ENCODE measurements at places on chromosomes 5 and 9.

DNA sequence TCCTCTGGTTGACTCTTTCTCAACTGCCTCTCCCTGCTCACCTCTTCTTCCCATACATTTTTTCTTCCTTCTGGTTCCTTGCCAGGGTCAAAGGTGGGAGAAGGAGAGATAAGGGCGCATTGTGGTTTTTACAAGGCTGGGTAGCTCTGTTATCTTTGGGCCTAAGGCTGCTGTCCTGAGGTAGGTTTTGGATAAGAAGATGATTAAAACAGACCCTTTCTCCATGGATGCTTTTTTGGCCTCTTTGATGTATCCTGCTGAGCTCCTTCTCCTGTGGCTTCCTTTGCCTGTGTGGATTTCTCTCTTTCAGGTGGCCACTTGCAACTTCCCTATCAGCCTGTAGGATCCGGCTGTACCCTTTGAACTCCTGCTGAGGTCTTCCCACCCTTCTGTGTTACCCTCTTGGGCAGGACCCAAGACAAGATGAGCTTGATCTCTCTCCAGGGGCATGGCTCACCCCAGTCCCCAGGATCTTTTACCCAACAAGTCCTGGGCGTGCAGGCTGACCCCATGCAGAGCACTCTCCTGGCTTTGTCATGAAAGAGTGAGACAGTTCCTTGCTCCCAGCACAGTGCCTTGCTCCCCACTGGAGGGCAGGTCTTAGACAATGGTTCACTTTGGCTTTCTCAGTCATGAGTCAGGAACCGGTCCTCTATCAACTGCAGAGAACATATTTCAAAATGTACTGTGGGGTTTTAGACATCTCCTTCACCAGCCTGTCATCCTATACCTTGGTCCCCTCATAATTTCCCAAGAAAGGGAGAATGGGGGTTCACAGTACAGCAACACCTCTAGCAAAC, 197.9 kb downstream of the TLE4 start:
- no peak for DNase-seq

DNA sequence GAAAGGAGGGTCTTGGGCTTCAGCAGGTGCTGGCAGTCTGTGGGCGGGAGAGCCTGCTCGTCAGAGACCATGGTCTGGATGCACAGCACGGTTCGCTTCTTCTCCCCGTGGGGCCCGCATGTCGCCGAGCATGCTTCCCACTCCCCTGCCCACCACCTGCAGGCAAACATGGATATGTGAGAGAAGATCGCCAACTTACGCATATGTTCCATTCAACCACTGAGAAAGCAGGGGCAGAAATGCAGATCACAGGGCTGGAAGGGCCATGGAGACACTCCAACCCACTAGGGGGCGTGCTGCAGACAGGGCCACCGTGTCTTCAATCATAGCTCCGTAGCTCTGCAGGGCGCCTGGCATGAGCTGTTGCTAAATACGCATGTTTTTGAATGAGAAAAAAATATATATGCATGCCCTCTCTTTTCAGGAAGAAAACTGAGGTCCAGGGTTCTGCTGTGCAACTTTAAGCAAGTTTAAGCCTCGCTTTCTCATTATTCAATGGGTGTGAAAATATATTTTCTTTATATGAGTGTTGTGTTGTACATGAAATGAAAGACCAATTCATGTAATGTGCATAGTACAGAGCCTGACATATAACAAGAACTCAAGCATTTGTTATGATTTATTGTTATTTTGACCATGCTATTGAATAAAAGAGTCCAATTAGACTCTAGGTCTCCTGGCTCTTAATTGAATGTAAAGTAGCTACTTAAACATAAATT, 148.0 kb downstream of the TARS1 start:
- DNase-seq: peak; percentile 4

- DNase-seq: no peak
These were observed 40.0 kb downstream of the AMBP start for GRCh38 chr9:114037961-114038723.

DNA sequence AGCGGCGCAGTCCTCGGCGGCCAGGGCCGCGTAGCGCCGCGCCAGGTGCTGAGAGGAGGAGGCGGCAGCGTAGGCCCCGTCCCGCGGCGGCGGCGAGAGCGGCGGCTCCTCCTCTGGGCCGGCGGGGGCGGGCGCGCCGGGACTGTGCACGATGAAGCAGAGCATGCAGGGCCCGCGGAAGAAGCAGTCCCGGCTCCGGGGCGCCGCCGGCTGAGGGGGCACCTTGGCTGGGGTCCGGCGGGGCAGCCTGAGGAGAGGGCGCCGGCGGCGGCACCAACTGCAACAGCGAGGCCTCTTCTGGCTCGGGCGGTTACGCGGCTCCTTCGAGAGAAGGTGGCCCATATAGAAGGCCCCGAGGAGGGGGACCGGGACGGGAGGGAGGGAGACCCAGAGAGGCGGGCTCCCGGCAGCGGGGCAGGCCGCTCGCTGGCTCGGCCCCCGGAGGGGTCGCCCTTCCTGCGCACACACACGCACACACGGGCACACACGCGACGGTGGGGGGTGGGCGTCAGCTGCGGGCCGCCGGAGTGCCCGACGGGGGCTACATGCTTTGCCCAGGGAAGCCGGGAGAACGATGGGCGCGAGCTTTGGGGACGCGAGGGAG, 446 bp downstream of the FBXL17 start:
- DNase-seq: peak; percentile 86

DNA sequence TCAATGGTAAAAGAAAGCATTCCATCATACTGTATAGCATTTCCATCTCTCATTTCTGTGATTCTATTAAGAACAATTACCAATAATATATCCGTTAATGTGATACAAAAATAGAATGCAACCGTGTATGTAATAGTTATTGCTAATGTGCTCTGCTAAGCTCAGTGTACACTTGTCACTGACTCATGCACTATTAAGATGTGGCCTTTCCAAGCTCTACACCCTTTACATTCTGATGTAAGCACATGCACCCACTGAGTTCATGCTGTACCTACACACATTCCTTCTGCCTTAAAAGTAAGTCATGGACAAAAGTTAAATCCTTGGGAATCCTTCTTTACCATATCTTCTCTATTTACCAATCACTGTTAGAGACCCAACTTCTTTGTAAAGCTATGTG, 319.1 kb downstream of the ZSWIM6 start:
- no peak for DNase-seq

- no peak for DNase-seq
These were observed 31.7 kb upstream of the MINAR2 start for GRCh38 chr5:129716235-129716634.

DNA sequence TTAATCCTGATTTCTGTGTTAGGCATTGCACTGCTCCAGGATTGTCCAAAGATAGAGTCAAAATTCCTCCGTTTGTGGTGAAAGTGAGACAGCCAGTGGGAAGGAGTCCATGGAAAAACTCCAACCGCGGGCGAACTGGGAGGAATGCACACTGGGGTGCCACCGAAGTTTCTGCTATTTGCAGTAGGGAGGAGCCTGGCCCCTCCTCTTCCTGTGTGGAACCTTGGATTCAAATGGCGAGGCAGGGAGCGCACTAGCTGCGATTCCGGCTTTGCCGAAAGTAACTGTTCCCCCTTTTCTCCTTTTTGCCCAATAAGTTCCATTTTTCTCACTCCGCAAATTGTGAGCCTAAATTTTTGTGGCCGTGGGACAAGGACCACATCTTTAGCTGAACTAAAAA, 9.3 kb downstream of the BAAT start:
- DNase-seq: no peak

- DNase-seq: no peak
These were observed 135.6 kb downstream of the KCNIP1 start for GRCh38 chr5:170639221-170639925.

GRCh38 chr9:79575547-79575946, 3.8 kb downstream of the TLE4 start:
- DNase-seq: no peak

GRCh38 chr5:67202828-67203227, 6.2 kb upstream of the CD180 start:
- DNase-seq: no peak

GRCh38 chr5:133785182-133785581, 172.8 kb upstream of the FSTL4 start:
- DNase-seq: no peak

- no peak for DNase-seq
These were observed 25.9 kb downstream of the ROPN1L start for GRCh38 chr5:10467281-10468198.

GRCh38 chr9:21810388-21810787, 8.0 kb downstream of the MTAP start:
- no peak for DNase-seq

DNA sequence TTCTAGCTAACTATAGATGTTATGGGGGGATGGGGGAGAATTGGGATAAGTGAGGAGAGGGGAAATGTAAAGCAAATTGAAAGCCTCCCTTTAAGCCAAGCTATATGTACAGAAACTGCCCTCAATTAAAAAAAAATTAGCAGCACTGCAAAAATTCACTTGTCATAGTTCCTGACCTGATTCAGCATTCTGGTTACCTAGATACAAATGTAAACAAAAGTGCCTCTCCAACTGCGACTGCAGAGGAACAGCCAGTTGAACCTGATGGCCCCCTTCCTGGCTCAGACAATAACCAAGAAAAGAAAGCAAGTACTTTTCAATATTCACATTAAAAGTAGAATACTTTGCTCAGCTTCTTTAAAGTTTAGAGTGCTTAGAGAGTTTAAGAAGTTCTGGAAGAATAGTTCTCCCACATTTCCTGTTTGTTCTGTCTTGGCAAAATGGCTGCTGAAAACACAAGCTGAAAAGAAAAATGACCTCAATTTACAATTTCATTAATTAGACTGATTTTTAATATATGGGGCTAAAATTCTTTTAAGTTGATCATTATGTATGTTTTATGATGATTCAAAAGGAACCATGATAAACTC, 1.5 kb downstream of the FAM81B start:
- no peak for DNase-seq

DNA sequence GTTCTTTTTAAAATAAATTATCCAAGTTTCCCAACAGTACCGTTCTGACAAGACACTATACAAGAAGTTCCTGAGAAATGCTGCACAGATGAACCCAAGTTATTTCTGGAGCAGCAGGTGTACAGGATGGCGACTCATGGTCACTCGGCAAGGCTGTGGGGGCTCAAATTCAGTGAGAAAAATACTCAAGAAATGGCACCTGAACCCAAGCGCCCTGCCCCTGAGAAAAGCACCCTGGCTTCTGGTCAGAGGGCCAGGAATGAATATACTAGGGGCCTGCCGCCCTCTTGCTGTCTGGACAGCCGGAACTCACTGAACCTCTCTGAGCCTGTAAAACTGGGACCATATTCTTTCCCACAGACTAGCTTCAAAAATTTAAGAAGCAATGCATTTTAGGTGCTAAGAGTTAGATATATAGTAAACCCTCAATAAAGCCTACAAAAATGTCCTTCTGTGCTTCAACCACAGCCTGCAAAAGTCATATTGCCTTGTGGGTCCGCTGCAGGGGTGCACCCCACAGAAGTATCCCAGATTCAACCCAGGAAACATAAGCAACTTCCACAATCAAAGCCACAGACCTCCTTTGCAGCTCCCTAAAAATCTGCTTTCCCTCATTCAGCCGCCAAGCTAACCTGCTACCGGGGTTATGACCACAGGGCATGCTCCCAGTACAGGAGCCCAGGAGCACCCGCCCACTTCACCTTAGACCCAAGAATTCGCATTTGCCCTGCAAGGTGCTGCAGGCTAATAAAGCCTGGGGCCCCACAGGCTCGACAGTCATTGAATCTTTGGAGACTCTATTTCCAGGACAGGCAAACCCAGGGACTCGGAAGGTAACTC, 1.4 kb downstream of the RAPGEF1 start:
- DNase-seq: no peak

- peak; percentile 85 for DNase-seq
These were observed 10.8 kb downstream of the TSPAN17 start for GRCh38 chr5:176658007-176658599.

DNA sequence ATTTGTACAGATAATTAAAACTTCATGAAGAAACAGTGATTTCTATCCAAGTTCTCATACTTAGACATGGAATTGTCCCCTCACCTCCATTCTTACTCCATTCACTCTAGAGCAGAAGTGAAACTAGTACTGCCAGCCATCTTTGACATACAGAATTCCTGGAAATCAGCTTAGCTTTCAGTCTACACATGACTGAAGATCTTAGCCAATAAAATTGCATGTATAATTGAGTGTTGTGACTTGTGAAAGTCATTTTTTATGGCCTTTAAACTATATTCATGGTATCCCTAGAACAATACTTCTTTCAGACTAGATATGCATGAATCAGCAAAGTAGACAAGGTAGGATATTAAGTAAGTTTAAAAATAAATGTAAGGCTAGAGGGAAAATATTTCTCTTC, 705.2 kb upstream of the ZNF608 start:
- DNase-seq: no peak

DNA sequence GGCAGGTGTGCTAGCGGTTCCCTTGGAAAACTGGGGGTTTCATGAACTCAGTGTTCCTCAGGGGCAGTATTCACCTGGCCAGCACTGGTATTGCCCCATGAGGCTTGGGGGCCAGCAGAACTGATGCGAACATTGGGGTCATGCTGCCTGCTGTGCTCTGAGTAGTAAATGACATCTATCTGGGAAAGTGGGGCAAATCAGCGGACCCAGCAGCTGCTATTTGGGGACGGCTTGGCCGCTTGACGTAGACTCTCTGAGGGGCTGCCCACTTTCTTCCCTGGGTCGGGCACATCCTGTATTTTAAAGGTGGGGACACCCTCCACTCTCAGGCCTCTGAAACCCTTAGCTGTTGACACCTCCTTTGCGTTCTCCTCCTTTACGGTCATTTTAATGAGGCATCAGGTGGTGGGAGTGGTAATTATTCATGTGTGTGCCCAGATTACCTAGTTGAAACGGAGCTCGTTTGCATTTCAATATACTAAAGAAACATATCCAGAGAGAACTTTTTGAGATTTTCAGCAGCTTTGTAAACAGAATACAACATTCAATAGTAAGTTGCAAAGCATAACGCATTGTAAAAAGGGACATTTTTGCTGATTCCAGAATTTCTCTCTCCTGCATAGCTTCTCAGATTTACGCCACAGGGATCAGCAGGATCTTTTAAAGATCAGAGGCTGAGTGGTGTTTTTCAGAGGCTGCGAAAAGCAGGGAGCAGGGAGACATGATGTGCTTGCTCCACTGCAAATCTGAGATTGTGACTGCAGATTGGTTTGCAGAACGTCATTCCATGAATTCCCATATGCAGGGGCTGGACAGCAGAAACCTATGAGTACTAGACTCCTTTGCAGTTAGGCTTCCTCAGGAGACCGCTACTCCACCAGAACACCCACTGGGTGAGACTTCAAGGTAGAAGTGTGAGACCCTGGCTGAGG, 56.8 kb upstream of the ZFR start:
- no peak for DNase-seq

GRCh38 chr9:86494644-86495111, 140.5 kb upstream of the TUT7 start:
- DNase-seq: no peak
